ENCODE measurements at places on chromosomes 1 and 21.
A peak's percentile ranks its signal among the peaks of the same experiment; 100 is the strongest.

- no peaks in the 10 kb centered on the region for H3K27me3 ChIP-seq
- no peaks in the 10 kb centered on the region for H3K4me1 ChIP-seq
- H3K4me3 ChIP-seq = no peak overlapping the region
- no peak for DNase-seq
- no peak overlapping the region for H3K27ac ChIP-seq
Measured at GRCh38 chr21:17089091-17089491, 423.8 kb upstream of the CXADR start.

- no peak for DNase-seq
- H3K27ac ChIP-seq = no peak overlapping the region
- H3K4me1 ChIP-seq = no peaks in the 10 kb centered on the region
- H3K4me3 ChIP-seq = no peak overlapping the region
- no peaks in the 10 kb centered on the region for H3K36me3 ChIP-seq
- H3K27me3 ChIP-seq = no peaks in the 10 kb centered on the region
Measured at GRCh38 chr1:164713456-164714207, 154.6 kb downstream of the PBX1 start.

GRCh38 chr1:54273092-54273794 lies 73.3 kb downstream of the MRPL37 start:
- no peaks in the 10 kb centered on the region for H3K36me3 ChIP-seq
- no peak overlapping the region for H3K4me3 ChIP-seq
- no peaks in the 10 kb centered on the region for H3K27me3 ChIP-seq
- peaks cover 24% of the 10 kb centered on the region for H3K4me1 ChIP-seq
- peak overlapping the region; percentile 8 for H3K27ac ChIP-seq

- peaks cover 68% of the 10 kb centered on the region for H3K36me3 ChIP-seq
- peaks cover 20% of the 10 kb centered on the region for H3K4me1 ChIP-seq
- H3K27ac ChIP-seq = no peak overlapping the region
- no peaks in the 10 kb centered on the region for H3K27me3 ChIP-seq
- no peak overlapping the region for H3K4me3 ChIP-seq
Measured at GRCh38 chr21:42437786-42438185, 34.1 kb downstream of the UBASH3A start.

- DNase-seq = no peak
- H3K27ac ChIP-seq = no peak overlapping the region
- peaks cover 9% of the 10 kb centered on the region for H3K4me1 ChIP-seq
- H3K27me3 ChIP-seq = no peaks in the 10 kb centered on the region
- no peak overlapping the region for H3K4me3 ChIP-seq
Measured at GRCh38 chr1:205144046-205144720, 22.4 kb upstream of the RBBP5 start.

- no peaks in the 10 kb centered on the region for H3K36me3 ChIP-seq
- H3K4me3 ChIP-seq = peak overlapping the region; percentile 74
- DNase-seq = no peak
Measured at GRCh38 chr1:39955547-39956539, 898 bp downstream of the MFSD2A start.

DNA sequence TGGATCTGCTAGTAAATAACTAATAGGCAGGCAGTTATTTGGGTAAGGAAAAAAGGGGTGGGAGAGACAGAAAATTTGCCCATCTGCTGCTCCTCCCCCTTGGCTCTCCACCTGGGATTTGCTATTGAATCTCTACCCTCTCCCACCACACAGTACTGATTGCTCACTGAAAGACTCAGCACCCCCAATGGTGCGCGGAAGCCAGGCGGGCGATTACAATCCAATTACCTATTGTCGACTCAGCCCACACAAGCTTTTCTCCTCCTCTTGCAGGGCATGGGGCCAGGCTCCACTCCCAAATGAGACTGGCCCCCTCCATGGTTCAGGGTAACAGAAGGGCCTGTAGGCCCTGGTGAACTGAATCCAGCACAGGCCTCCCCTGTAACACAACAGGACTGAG lies 2.7 kb upstream of the HMGN2 start:
- no peaks in the 10 kb centered on the region for H3K27me3 ChIP-seq
- no peak overlapping the region for H3K4me3 ChIP-seq

All from CD8-positive, alpha-beta memory T cell (primary cell).